ENCODE measurements at places on chromosomes 12 and 14. TPM values are rescaled to one million over a fixed set of nuclear protein-coding genes. Genes with fewer than 3 reads are reported as not detected.

DNA sequence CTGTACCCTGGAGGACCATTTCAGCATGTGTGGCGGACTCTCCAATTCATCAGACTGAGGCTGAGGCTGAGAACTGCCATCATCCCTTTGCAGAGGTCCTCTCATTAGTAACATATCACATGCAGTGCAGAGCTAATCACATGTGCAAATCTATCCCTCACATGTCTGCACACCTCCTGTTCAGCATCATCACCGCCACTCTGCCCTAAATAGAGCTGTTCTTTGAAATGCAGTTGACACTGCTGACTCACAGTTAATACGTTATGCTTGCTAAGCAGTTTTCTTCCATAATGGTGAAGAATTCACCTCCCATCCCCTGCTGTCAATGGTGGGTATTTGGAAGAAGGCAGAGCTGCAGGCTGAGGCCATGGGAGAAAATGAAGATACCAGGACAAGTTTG lies 85.0 kb upstream of the ANO2 start:
- no peak for DNase-seq

- DNase-seq: no peak
Observed at GRCh38 chr14:24774187-24774915, 140.4 kb upstream of the GZMB start.

GRCh38 chr14:71597955-71598660 lies 334.1 kb upstream of the RGS6 start:
- no peak for DNase-seq

GRCh38 chr12:83818881-83819280 lies 1093.7 kb downstream of the SLC6A15 start:
- peak; percentile 31 for DNase-seq

The CCDC38 gene
- total RNA-seq: not detected

The PLBD1 gene
- total RNA-seq: not detected

The ARHGEF40 gene
- 18.1 TPM for total RNA-seq

DNA sequence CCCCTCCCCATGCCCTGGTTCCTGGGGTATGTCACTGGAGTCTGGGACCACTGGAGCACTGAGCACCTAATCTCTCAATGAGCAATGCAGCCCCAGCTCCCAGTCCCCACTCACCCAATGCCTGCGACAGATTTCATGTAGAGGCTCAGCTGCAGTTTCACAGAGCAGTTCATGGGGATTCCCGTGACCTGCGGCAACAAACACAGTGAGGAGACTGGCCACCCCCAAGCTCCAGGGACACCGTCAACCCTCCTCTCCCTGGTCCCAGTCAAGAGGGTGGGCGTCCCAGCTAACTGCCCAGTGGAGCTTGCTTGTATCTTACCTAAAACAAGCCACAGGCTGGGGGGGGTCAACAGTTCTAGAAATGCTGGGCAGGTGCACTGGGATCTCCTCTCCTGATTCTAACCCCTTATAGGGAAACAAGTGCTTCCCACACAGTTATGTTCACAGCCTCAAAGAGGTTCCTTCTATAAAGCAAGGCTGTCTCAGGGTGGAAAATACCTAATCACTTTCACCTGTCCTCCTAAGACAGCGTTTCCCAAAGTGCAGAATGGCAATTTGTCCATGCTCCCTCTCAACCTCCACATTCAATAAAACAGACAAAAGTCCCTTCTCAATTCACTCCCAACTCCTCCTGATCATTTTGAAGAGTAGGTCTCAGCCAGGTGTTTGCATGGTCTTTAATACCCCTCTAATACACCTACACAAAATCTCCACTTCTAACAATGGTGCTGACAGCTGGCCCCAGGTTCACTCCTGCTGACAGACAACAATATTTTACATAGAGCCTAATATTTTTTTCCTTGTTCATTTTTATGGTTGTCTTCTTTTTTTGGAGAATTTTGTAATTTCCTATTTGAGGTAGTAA lies 68.3 kb downstream of the SCARB1 start:
- DNase-seq: no peak

The POTEG gene
- not detected for total RNA-seq

The CCDC177 gene
- total RNA-seq: not detected

The PRB2 gene
- total RNA-seq: not detected

DNA sequence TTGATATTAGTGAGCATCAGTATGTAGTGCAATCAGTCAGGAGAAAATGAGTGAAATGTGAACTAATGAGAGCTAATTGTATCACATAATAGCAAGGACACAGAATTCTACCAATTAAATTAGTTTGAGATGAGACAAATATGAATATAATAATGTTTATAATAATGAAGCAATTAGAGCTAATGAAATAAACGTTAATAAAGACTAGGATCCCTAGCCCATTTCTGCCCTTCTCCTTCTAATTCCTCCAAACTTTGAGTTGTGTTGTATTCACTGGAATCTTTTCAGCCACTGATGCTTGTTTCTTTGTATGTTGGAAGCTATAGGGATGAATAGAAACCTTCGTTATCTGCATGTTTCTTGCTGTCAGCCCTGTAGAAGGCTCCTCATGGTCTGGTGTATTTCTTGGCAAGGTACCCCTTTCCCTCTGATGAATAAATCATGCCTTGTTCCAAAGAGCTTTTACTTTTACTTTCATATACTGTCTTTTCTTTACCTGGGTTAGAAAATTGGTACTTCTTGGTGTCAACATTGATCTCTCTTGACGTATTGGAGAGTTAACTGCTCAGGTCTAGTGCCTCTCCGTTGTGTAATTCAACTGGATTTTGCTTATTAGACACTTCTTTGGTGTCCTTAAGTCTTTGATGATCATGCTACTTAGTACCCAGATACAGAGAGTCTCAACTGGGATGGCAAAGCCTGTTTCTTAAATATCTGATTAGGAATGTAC lies 154.8 kb downstream of the PTCSC3 start:
- no peak for DNase-seq

GRCh38 chr12:84772281-84772680 lies 140.3 kb downstream of the SLC6A15 start:
- peak; percentile 1 for DNase-seq

DNA sequence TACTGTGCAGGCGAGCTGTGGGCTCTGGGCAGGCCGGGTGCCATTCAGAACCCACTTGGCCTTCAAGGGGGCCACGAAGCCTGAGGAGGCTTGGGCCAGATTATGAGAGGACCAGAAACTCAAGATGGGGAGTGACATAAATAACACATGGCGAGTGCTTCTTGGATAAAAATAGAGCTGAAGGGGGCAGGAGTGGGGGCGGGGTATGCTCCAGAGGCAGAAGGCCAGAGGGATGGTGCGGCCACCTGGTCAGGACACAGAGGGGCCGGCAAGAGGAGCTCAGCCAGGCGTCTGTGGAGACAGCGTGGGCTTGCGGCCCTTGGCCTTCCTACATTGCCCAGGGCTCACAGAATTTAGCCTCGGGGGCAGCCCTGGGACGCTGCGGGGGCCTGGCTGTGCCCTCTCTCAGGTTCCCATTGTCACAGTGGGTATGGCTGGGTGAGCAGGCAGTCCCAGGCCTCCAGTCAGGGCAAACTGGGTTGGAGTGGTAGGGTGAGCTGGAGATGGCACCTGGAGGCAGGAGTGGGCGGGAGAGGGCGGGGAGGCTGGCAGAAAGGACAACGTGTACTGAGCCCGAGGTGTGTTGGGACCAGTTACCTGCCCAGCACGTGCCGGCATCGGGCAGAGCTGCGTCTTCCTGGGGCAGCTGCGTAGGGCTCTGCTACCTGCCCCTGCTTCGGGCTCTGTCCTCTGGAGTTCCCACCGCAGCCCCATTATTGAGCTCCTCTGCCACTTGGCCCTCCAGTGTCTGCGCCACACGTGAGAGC lies 7.4 kb upstream of the SLC25A29 start:
- DNase-seq: no peak

- no peak for DNase-seq
Observed at GRCh38 chr12:14157088-14157747, 175.8 kb upstream of the GRIN2B start.

The DPF3 gene
- 32.8 TPM for total RNA-seq

DNA sequence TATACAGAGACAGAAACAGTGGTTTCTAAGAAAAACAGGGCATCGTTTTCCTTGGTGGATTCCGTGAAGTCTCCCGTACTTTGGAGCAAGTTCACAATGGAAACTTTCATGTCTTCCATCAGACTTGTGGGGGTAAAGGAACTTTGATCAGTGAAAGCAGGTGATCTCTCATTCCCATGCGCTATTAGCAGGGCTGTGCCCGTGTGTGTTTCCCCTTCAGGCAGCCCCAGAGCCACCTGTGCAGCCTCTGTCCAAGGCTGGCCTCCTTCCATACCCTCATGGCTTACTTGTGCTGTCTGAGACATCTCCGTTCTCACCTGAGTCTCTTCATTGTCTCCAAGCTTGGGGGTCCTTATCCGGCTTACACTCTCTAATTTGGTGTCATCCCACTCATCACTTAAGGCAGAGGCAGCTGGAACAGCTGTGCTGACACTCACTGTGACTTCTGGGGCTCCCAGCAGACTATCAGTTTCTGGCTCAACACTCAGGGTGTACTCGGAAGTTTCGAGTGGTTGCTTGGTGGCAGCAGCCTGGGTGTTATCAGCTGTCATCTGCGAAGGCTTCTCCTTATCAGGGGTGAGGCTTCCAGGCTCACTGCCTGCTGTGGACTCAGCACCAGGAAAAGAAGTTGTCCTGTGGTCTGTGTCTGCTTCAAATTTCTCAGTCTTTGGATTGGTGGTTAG lies 13.8 kb downstream of the ARMH4 start:
- DNase-seq: no peak

GRCh38 chr12:115619889-115620288 lies 657.6 kb downstream of the MED13L start:
- DNase-seq: no peak

- peak; percentile 6 for DNase-seq
Observed at GRCh38 chr12:78584695-78585094, 279.9 kb upstream of the SYT1 start.

The ST8SIA1 gene
- not detected for total RNA-seq

DNA sequence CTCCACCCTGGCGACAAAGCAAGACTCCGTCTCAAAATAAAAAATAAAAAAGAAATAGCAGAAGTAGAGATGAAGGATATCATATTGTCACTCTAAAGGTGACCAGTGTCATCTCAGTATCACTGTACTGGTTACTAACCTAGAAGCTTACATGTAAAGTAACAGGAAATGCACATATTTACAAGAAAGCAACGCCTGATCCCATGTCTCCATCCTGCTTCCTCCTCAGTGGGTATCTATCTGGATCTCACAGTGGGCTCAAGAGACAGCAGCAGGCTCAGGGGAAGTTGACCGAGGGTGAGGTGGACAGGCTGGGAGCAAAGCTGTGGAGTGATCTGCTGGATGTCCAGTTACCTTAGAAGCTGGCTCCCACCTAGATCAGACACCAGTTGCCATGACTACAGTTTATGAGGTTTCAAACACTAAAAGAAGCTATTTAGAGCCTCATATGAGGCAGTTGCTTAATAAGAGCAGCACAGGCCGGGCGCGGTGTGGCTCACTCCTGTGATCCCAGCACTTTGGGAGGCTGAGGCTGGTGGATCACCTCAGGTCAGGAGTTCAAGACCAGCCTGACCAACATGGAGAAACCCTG lies 10.5 kb downstream of the MTRFR start:
- no peak for DNase-seq

GRCh38 chr12:7907009-7907408 lies 29.0 kb downstream of the SLC2A3 start:
- DNase-seq: peak; percentile 61

The GARIN6 gene
- total RNA-seq: not detected

- DNase-seq: peak; percentile 69
Observed at GRCh38 chr14:34872822-34873588, 2.2 kb downstream of the BAZ1A start.

The CLEC2A gene
- total RNA-seq: not detected

- no peak for DNase-seq
Observed at GRCh38 chr12:3761116-3761735, 8.3 kb upstream of the CRACR2A start.

The AGAP2 gene
- 0.28 TPM for total RNA-seq

- no peak for DNase-seq
Observed at GRCh38 chr14:73176685-73177084, 40.4 kb downstream of the PSEN1 start.

GRCh38 chr14:65210822-65211182 lies 108.5 kb upstream of the MAX start:
- no peak for DNase-seq

- DNase-seq: no peak
Observed at GRCh38 chr12:115660211-115660805, 617.2 kb downstream of the MED13L start.

The NPAS3 gene
- total RNA-seq: not detected

GRCh38 chr12:66103016-66103913 lies 27.3 kb downstream of the LLPH start:
- DNase-seq: peak; percentile 31

DNA sequence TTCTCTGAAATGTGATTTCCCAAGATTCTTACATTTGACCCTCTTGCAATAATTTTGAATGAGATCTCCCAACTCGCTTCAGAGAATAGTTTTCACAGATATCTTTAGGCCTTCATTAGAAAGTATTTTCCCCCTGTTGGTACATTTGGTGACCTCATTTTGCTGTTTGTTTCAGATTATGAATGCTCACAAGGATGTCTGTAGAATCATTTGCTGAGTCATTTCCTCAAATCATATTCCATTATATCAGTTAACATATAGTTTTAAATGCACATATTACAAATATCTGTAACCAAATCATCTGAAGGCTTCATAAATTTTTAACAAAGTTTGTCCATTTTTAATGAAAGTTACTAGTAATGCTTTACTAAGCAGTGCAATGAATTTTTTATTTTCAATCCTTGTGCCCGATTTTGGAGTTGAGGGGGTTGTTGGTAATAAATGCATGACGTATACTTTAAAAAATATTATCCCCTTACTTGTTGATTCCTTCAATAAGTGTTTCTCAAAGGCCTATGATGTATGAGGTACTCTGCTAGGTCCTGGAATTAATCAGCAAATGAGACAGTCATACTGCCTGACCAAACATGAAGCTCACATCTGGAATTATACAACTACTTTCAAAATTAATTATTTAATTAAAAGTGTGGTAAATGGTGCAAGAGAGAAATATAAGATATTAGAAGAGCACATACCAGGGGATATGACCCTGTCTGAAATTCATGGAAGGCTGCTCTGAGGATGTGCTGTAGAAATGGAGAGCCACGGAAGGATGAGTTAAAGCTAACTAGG lies 126.9 kb upstream of the RAP1B start:
- DNase-seq: peak; percentile 67

The TSPAN19 gene
- total RNA-seq: not detected

DNA sequence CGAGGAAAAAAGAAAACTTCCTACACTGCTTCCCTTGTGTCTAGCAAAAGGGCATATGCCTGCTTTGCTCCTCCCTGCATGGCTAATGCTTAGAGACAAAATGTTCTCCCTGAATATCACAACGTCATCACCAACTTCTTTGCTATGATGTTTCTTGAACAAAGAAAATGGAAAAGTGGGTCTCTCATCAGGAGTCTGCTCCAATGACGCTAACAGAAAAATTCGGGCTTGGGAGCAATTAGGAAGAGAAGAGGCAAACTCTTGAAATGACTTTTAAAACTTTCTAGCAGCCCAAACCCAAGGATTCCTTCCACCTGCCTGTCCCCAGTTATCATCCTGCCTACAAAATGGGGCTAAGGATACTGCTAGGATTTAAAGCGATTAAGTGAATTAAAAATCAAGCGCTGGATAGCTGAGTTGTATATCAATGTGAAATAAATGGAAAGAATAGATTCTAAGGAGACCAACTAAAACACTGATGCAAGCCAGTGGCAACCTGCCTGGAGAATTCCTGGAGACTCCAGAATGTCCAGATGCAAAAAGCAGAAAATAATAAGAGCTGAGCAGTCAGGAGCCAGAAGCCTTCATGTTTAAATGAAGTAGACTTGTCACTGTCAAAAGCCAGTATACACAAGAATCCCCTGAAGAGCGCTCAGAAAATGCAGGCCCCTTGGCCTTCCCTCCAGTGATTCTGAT lies 183.8 kb downstream of the DPF3 start:
- peak; percentile 60 for DNase-seq

The LRP6 gene
- 41.4 TPM for total RNA-seq

Data from IMR-90 (cell line).